ENCODE measurements at places on chromosomes 6 and 20. TPM values are rescaled to one million over a fixed set of nuclear protein-coding genes. Genes with fewer than 3 reads are reported as not detected.

GRCh38 chr6:11185204-11185842, 47.1 kb downstream of the NEDD9 start:
- DNase-seq, result no peak

DNA sequence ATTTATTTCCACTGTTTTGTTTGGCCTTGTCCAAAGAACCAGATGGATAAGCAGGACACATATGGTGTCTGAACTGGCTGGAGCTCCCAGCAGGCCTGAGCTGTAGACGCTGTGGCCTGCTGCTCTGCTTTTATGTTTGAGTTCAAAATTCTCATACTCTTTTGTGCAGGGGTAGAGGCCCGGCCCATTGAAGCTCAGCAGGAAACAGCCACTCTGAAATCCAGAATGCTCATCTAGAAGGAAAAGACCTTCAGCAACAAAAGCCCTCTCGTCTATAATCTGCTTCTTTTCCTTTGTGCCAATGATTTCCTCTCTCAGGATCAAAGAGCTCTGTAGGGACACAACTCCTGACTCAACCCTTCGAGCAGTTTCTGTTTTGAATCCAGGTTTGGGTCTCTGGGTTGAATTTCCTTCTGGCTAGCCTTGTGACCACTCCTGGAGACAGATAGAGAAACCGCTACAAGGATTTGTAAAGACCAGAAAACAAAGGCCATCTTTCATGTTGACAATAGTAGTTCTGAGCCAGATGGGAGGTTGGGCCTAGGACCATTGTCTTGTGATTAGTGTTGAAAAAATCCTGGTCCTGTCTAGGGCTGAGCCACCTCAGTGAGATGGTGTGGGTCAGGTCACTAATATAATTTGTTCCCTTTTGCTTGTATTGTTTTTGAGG, 446.7 kb downstream of the BCKDHB start:
- no peak for DNase-seq

DNA sequence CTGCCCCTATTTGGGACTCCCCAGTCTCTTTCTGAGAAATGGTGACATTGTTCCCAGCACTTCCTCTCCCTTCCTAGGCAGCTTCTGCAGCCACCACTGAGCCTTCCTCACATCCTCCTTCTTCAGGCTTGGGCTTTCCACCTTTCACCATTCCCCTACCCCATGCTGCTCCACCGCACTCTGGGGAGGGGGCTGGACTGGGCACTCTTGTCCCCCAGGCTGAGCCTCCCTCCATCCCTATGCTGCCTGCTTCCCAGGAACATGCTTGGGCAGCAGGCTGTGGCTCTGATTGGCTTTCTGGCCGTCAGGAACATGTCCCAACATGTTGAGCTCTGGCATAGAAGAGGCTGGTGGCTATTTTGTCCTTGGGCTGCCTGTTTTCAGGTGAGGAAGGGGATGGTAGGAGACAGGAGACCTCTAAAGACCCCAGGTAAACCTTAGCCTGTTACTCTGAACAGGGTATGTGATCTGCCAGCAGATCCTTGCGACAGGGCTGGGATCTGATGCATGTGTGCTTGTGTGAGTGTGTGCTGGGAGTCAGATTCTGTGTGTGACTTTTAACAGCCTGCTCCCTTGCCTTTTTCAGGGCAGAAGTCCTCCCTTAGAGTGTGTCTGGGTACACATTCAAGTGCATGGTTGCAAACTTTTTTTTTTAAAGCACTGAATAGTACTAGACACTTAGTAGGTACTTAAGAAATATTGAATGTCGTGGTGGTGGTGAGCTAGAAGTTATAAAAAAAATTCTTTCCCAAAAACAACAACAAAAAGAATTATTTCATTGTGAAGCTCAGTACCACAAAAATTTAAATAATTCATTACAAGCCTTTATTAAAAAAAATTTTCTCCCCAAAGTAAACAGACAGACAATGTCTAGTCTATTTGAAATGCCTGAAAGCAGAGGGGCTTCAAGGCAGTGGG, 2.1 kb upstream of the CDKN1A start:
- no peak for DNase-seq

GRCh38 chr6:154441995-154442310, 68.5 kb downstream of the CNKSR3 start:
- no peak for DNase-seq

DNA sequence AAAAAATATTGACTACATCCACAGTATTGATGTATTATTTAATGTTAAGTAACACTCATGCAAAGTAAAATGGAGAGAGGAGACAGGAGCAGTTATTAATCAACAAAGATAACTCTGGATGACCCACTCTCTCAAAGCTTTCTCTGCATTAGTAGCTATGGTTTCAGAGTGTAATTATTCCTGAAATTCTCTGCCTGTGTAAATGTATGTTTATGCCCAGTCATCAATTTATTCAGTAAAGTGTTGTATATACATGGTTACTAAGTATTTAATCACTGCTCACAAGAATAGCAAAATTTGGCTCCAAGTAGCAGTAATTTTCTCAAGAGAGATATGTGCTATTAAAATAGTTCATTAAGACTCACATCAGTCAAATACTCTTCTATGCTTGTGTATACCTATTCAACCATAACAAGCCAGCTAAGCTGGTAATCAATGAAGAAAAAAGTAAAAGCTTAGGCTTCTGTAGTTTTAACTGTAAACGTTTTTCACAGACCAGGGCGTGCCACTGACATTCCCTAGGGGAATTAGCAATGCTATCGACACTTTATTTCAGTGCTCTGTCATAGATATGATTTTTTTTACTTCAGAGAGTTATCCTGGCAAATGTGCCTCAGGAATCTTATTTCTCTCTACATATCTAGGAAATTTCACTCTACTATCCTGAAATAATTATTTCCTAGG, 54.0 kb upstream of the RAB32 start:
- DNase-seq, result no peak

GRCh38 chr20:54759589-54759988, 284.2 kb downstream of the DOK5 start:
- no peak for DNase-seq

- DNase-seq, result no peak
Measured at GRCh38 chr6:131379948-131380347, 193.1 kb upstream of the ARG1 start.

DNA sequence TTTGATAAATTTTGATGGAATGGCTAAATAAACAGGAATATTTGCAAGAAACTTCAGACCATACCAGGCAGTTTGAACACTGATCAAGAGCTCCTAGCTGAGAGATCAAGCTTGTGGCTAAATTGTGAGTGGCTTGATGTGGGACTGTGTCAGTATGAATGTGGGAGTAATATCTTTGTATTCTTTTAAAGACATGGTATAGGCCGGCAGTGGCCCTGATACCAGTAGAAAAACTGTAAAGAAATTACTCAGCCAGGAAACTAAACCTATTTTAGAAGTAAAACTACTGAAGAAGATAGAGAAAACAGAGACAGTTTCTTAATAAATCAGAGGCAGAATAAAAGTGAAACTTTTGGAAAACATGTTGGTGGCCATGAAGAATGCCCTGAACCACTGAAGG, 608.4 kb upstream of the SYNCRIP start:
- DNase-seq, result no peak

- DNase-seq, result no peak
Measured at GRCh38 chr20:20206788-20207187, 154.5 kb downstream of the CFAP61 start.

GRCh38 chr20:23632711-23633573, 4.8 kb downstream of the CST3 start:
- DNase-seq, result no peak

- DNase-seq, result peak; percentile 12
Measured at GRCh38 chr6:16374461-16375200, 136.2 kb downstream of the GMPR start.

DNA sequence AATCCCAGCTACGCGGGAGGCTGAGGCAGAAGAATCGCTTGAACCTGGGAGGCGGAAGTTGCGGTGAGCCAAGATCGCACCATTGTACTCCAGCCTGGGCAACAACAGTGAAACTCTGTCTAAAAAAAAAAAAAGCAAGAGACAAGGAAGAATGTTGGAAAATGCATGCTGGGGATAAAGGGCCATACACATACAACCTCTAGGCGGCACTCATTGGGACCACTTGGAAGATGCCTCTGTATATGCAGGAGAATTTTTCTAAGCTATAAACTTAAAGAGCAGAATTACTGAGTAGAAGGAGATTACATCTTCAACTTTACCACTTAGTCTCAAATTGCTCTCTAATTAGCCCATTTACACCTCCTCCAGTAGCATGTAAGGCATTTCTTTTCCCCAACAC, 42.8 kb downstream of the ZBTB9 start:
- DNase-seq, result no peak

DNA sequence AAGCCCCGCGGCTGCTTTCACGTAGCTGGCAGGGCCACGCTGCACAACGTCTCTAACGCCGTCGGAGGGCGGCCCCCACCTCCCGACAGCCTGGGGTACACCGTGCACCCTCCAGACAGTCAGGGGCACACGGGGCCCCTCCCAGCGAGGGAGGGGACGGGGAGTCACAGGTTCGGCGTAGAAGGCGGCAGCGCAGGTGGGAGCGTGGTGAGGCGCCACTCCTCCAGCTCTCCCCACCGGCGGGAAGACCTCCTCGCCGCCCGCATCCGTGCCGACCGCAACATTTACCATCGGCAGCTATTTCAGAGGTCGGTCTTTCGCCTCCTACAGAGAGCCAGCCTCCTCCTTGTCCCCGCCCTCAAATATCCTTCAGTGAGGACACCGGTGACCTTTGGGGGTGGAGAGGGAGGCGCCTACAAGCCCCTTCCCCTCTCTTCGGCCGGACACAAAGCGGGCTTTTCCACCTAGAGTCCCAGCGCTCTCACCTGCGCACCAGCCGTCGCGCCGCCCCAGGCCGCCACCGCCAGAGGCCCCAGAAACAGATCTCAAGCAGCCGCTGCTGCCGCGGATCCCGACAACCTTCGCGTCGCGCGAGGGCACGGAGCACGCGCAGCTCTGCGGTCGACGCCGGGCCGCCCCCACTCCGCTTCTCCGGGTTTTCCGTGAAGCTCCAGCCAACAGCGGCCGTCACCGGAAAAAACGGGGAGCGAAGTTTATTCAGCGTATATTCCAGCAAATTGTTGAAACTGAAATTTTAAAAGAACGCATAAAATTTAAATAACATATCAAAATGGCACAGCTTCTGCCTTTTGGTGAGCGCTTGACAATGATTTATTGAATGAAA, at the start of gene MKKS:
Gene MKKS, minus strand, starts transcription at position 600 of the 844 bp plus-strand sequence. CDS start 20,708 bp downstream, outside the sequence.
- peak; percentile 91 for DNase-seq

DNA sequence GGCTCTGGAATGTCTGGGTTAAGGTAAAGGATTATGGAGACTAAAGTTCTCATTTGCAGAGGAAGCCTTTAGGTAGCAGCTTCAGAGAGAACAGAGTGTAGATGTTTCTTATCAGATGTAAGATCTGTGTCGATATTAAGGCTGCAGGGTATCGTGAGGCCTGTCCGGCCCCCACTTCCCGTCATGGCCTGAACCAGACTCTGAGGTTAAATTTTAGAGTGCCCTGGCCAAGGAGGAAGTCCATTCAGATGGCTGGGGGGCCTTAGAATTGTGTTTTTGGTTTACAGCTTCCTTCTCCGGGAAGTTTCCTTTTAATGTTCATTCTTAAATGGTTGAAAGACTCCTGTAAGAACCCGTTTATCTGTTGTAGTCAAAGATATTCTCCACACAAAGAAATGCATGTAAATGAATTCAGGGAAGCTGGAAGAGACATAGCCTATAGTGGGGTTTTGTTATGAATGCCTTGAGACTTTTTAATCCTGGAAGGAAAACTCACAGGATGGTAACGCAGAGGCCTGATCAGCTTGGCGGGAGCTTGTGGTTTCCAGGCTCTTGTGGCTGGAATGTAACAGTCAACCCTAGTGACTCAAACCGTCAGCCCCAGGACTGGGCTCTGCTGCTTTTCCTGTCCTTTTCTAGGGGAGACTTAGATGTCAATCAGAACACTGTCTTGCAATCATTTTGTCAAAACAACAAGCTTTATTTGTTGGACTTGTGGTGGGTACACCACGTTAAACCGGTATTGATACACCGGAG, 34.7 kb downstream of the KIF25 start:
- no peak for DNase-seq

- no peak for DNase-seq
Measured at GRCh38 chr6:81696524-81696923, 56.0 kb downstream of the TENT5A start.

DNA sequence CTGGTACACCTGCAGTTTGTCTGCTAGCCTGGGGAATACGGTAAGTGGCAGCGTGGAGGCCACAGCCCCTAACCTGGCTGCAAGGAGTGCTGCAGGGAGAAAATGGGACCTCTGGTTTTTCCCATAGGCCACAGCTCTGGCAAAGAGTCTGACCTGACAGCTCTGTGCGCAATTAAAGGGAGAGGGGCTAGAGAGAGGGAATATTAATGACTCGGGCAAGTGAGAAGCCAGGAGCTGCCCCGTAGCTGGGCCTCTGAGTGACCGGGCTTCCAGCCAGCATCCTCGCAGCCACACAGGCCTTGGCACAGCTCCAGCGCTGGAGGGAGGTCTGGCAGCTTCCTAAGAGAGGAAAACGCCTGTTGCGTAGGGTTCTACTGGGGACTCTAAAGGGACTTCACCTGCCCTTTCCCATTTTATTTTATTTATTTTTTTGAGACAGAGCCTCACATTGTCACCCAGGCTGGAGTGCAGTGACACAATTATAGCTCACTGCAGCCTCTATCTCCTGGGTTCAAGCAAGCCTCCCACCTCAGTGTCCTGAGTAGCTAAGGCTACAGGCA, 18.2 kb upstream of the OCSTAMP start:
- no peak for DNase-seq

GRCh38 chr6:32885698-32886286, 31.8 kb downstream of the PSMB9 start:
- DNase-seq, result no peak

POLR3F gene
- total RNA-seq, result 11.3 TPM

TFAP2D gene
- not detected for total RNA-seq

SYNCRIP gene
- total RNA-seq, result 139 TPM

EFCAB8 gene
- 0.24 TPM for total RNA-seq

HRH3 gene
- total RNA-seq, result not detected

DYNLT2 gene
- total RNA-seq, result 2.0 TPM

TAAR6 gene
- total RNA-seq, result not detected

CCDC170 gene
- total RNA-seq, result not detected

PSORS1C2 gene
- not detected for total RNA-seq

CPXM1 gene
- 2.3 TPM for total RNA-seq
